ENCODE measurements at places on chromosomes 3 and 15.

GRCh38 chr3:43298292-43298691 lies 12.0 kb downstream of the SNRK start:
- DNase-seq = no peak

GRCh38 chr3:101996832-101997231 lies 147.5 kb downstream of the NFKBIZ start:
- DNase-seq = no peak

- no peak for DNase-seq
These were observed 87.9 kb downstream of the CHST2 start for GRCh38 chr3:143207338-143207961.

DNA sequence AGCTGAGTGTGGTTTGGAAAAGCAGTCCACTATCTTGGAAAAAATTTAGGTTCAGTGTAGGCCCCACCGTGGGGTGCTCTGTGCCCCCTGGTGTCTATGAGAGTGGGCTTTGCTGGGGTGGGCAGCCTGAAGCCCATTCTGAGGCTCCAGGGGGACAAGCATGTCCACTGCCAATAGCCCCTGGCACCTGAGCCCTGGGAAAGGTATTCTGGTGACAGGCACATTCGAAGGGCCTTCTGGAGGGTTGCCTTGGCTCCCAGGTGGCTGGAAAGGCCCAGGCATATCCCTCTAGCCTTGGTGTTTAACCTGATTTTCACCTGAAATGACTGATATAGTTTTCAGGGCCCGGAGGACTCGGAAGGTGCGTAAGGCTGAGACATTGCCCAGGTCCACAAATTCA lies 36.1 kb downstream of the SCN5A start:
- DNase-seq = peak; percentile 24

- no peak for DNase-seq
These were observed 3.4 kb upstream of the MUC20 start for GRCh38 chr3:195717416-195717815.

- no peak for DNase-seq
These were observed 214.4 kb downstream of the OSBPL10 start for GRCh38 chr3:31766669-31767068.

- DNase-seq = peak; percentile 49
These were observed 540 bp downstream of the CCDC80 start for GRCh38 chr3:112640276-112640929.

- no peak for DNase-seq
These were observed 65.1 kb downstream of the EPHB1 start for GRCh38 chr3:134860141-134860540.
